ENCODE measurements at places on chromosomes 4 and X.

GRCh38 chrX:32501606-32502005 is 709.7 kb downstream of the DMD start:
- no peak for DNase-seq

- DNase-seq = no peak
These were observed 32.5 kb upstream of the PAQR3 start for GRCh38 chr4:78971776-78972175.

DNA sequence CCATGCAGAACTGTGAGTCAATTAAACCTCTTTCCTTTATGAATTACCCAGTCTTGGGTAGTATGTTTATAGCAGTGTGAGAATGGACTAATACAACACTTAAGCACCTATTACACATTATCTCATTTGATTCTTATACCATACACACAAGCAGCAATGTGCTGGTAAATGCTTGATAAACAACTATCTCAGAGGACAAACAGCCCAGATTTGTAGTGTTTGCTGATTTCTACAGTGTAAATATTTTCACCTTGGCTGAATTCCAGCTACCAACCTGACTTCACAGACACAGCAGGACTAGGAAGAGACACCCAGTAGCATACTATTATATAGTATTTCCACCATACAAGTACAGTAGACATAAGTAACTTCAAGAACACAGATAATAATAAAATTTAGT is 406.5 kb upstream of the CNKSR2 start:
- no peak for DNase-seq

- no peak for DNase-seq
These were observed 231.2 kb upstream of the CPEB2 start for GRCh38 chr4:14771094-14771493.

GRCh38 chr4:38943343-38943742 is 75.7 kb downstream of the FAM114A1 start:
- DNase-seq = no peak

DNA sequence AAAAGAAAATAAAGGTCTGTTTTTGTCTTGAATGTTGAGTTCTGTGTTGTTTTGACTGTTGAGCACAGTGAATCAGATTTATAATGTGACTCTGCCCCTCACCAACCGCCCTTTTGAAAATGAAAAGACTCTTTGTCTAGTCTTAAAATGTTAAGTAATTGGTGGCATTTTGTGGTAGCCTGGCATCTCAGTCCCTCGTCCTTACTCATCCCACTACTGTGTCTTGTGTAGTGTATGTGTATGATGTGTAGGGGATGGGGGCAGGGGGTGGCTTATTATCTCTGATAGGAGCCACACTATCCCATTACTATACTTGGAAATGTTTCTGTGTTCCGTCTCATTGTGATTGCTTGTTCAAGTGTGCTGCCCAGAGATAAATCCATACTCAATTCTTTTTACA is 12.2 kb downstream of the KLHL34 start:
- no peak for DNase-seq

DNA sequence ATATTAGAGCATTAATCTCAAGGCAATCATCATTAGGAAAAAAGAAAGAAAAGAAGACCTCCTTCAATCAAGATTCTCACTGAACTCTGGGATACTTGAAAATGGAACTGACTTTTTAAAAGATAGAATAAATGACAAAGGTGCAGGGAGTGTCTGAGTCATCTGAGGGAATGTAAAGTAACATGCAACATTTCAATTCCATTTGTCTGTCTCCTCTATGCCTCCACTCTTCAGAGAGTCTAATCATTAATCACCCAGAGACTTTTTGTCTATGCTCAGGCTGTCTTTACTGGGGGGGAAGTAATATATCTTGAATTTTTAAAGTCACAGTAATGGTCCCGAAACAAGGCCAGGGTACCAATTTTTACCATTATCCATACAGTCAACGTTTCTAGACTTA is 55.0 kb upstream of the PACRGL start:
- no peak for DNase-seq

DNA sequence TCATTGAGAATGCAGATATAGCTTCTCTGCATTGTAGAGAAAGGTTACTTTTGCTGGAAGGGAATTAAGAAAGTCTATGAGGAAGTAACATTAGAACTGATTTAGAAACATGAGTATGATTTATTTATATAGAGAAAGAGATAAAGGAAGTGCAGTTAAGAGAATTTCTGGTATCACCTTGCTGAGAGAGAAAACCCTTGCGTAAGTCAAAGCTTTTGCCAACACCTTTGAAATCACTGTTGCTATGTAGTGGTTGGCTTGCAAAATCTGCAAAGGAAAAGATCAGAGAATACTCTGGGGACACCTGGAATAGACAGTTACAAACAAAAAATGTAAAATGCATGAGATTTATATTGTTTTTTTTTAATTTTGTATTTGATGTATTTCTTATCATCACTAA is 137.3 kb upstream of the RXFP1 start:
- DNase-seq = no peak

Measured in activated CD4-positive, alpha-beta T cell treated with anti-CD3 and anti-CD28 coated beads for 24 hours (primary cell).